NCI-H2227 treated with DMSO at 0.1 percent for 48 hours (cell line): ENCODE measurements at places on chromosomes 3 and 15.
A peak's percentile ranks its signal among the peaks of the same experiment; 100 is the strongest.

DNA sequence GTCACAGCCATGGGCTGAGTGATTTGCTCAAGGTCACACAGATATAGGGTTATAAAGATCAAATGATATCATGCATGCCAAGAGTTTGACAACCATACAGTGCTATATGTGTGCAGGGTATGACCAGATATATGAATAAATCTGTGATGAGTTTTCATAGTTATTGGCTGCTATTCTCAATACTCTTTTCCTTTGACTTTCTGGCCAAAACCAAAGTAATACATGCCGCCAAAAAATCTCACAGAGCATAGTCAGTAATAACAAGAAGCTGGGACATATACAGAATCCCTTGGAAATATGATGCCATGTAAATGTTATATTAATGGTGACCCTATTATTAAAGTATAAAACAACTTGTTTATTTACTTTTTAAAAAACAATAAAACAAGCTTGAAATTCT, 11.6 kb upstream of the TSC22D2 start:
- DNase-seq: no peak

DNA sequence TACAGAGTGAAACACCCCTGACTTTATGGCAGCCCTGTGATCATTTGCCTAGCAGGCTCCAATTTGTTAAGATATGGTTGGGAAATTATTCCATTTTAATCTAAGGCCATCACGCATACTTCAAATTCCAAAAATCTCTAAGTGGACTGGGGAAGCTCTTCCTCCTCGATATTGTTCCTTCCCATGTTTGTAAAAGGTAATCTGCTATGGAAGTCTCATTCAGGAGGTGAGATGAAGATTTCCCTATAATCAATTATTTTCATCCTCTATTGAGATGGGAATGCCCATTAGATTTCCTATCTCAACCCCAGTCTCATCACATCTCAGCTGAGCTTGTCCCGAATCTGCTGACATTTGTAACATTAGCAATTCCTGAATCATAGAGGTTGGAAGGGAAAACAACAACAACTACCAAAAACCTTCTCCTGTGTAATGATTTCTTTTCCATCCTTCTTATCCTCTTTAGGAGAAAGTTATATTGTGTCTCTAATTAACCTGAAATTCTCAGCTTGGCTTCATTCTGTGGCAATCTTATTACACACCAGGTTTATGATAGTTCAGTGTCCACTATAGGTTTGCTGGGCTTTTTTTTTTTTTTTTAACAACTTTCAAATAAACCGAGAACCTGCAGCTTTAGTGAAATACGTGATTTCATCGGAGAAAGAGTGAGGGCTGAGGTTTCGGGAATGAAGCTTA, 2.2 kb upstream of the NR2F2 start:
- DNase-seq: no peak

- DNase-seq: no peak
Measured at GRCh38 chr3:194142156-194142910, 6.4 kb downstream of the HES1 start.

DNA sequence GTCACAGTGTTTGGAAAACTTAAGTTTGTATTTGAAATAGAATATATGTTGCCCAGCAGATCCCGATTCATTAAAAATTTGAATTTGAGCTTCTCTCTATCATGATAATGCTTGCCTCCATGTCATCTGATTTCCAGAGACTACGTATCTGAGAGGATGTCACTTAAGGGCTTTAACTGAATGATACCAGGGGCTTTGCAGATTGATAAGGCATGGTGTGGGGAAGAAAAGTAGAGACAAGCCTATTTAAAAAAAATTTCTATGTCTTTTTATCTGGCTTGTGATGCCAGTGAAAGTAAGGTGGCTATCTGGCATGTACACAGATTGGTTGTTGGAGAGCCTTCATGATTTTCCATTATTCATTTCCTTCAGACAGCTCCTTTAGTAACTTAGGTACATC, 72.7 kb downstream of the UBE2E2 start:
- DNase-seq: no peak

GRCh38 chr3:23810343-23811184, 4.8 kb downstream of the UBE2E1 start:
- DNase-seq: no peak

GRCh38 chr3:8136553-8136952, 365.1 kb upstream of the LMCD1 start:
- no peak for DNase-seq

DNA sequence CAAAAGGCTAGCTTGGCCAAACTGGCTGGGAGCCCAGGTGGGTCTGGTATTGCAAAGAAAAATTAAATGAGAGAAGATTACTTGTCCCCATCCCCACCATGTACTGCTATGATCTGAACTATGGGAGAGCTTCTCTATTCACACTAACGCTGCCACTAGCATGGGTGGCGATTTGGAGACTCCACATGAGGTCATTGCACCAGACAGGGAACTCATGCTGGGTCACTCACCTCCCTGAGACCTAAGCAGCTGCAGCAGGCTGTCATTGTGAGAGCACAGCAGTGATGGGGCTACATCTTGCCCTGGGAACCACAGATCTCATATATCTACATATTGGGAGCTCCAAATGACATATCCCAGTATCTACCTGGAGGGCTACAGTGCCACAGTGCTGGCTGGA, 36.3 kb upstream of the NECTIN3 start:
- DNase-seq: no peak

- DNase-seq: no peak
Measured at GRCh38 chr3:162468791-162469190, 972.2 kb downstream of the OTOL1 start.

GRCh38 chr3:108757404-108757982, at the start of gene RETNLB:
Gene RETNLB, minus strand, starts transcription at chr3:108757410. Its CDS starts 225 bp downstream, at chr3:108757185.
- DNase-seq: no peak

DNA sequence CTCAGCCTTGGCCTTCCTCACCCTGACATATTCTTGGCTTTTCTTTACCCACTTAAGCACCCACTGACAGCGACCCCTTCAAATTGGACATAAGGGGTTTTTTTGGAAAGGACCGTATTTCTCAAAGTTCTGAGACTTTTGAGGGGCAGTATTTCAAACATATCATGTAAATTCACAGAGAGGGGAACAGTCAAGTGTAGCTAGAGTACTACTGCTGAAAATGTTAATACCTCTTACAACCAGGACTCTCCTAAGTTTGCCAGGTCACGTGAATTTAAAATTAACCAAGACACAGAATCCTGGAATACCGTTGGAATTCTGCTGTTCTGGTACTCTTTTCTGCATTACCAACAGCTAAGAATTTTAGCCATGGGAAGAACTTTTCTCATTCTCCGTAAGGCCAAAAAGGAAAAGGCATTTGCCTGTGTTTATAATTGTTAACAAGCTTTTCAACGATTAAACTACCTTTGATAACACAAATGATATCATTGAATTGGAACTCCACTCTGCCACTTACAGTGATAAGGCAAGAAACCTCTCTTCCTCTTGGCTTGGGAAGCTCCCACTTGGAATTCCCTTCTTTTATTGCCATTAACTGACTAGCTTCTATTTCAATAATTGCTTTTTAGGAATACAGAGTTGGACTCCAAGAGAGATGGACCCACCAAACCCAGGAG, 597 bp upstream of the GBE1 start:
- DNase-seq: peak; percentile 46

- no peak for DNase-seq
Measured at GRCh38 chr3:46489875-46490274, 7.9 kb upstream of the RTP3 start.

DNA sequence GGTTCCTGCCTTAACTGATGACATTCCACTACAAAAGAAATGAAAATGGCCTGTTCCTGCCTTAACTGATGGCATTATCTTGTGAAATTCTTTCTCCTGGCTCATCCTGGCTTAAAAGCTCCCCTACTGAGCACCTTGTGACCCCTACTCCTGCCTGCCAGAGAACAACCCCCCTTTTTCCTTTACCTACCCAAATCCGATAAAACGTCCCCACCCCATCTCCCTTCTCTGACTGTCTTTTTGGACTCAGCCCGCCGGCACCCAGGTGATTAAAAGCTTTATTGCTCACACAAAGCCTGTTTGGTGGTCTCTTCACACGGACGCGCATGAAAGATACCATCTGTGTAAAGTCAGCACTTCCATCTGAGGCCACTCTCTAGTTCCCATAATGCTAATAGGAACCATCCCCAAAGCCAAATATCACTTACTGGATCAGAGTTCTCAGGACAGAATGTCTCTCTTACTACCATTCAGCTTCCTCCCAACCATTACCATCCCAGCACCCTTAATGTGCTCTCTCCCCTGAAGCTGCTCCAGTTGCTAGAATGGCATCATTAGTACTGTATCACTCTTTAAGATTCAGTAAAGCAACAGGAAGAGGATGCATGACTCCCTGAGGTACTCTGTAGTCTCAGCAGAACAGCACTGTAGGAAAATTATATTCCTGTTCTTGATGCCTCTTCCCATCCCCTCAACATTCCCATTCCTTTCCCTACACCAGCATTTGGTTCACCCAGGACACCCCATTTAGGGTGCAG, 2.3 kb upstream of the HRG start:
- DNase-seq: no peak

DNA sequence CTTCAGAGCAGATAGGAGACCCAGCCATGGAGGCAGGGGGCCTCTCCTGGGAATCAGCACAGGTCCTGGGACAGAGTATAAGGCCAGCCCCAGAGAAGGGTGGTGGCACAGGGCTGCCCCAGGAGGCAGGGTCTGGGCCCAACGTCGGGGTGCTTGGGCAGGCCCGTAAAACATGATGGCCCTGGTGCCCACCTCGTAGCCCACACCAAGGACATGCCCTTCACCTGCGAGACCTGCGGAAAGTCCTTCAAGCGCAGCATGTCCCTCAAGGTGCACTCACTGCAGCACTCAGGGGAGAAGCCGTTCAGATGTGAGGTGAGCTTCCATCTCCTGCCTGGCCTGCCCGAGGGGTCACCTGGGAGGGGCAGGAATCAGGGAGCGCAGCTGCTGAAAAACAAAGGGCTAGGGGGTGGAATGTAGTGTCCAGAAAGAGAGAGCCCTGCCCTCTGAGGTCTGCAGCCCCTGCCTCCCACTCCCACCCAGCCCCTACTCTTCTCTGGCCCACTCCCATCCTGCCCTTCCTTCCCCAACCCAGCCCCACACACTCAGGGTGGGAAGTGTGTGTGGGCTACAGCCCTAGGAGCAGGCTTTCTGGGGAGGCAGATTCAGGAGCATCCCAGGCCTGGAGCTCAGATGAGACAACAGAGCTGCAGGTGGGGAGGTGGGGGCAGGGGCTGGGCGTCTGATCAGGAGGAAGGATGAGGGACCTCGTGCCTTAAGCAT, 9.5 kb downstream of the ZBTB47 start:
- no peak for DNase-seq

DNA sequence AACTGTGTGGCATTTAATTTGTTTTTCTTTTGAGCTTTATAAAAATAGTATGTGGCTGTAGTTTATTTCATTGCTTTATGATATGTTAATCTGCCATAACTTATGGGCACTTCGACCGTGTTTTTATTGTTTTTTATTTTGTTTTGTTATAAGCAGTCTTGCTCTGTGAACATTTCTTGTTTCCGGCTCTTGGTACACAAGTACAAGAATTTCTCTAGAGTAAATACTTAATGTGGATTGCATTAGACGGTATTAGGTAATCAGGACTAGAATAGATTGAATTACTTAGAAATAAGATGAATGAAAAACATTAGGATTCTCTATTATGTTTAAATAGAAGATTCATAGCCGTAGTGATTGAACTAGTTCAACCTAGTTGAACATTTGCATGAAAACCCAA, 2.1 kb downstream of the ZFAND6 start:
- DNase-seq: no peak

- no peak for DNase-seq
Measured at GRCh38 chr15:91498749-91499062, 354.8 kb upstream of the SLCO3A1 start.

DNA sequence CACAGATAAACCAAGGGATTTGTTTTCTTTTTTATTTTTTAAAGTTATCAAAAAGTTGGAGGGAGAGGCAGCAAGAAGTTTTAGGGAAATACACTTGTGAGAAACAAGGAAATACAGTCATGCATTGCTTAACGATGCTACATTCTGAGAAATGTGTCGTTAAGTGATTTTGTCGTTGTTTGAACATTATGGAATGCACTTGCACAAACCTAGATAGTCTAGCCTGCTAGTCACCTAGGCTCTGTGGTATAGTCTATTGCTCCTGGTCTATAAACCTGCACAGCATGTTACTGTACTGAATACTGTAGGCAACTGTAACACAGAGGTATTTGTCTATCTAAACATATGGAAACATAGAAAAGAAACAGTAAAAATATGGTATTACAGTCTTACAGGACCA, 2.0 kb upstream of the NFKBIZ start:
- no peak for DNase-seq

GRCh38 chr3:193187070-193187722, 53.8 kb upstream of the PLAAT1 start:
- no peak for DNase-seq

- no peak for DNase-seq
Measured at GRCh38 chr3:38613426-38613825, 36.1 kb downstream of the SCN5A start.

GRCh38 chr3:48543271-48543866, 13.2 kb downstream of the PFKFB4 start:
- DNase-seq: no peak

DNA sequence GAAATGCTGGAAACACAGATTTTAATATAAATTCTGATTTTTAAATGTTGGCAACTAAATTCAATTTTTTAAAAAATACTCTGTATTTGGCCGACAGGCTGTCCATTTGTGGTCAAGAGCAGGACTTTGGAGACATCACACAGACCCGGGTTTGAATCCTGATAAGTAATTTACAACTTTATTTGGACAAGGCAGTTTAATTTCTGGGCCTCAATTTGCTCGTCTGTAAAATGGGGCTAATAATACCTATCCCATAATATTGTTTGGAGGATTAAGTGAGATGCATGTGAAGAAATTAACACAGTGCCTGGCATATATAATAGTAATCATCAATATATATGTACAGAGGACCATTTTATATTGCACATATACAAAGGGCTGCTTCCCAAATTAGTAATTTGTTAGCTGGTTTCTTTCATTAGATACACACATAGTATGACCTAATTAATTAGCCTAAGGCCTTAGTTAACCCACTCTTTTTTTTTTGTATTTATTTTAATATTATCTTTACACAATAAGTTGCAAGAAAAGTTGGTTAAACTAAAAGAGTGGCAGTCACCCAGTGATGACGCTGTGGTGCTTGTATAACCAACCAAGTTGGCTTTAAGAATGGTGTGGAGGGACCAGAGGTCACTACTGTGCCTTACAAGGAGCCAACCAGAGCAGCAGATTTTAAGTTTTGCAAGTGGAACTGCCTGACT, 665 bp downstream of the PIGB start:
- no peak for DNase-seq
